ENCODE measurements at places on chromosomes 4 and X.
A peak's percentile ranks its signal among the peaks of the same experiment; 100 is the strongest.

DNA sequence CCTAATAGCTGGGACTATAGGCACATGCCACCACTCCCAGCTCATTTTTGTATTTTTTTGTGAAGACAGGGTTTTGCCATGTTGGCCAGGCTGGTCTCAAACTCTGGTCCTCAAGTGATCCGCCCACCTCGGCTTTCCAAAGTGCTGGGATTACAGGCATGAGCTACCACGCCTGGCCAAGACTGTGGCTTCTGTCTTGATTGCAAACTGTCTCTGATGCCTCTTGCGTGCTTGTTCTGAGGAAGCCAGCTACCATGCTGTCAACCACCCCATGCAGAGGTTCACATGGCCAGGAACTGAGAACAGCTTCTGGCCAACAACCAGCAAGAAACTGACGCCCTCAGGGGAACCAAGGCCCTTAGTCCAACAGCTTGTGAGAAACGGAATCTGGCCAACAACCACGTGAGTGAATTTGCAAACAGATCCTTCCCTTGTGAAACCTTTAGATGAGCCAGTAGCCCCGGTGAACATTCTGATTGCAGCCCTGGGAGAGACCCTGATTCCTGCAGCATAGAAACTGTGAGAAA lies 71.2 kb downstream of the SUPT20HL2 start:
- DNase-seq: peak; percentile 0

DNA sequence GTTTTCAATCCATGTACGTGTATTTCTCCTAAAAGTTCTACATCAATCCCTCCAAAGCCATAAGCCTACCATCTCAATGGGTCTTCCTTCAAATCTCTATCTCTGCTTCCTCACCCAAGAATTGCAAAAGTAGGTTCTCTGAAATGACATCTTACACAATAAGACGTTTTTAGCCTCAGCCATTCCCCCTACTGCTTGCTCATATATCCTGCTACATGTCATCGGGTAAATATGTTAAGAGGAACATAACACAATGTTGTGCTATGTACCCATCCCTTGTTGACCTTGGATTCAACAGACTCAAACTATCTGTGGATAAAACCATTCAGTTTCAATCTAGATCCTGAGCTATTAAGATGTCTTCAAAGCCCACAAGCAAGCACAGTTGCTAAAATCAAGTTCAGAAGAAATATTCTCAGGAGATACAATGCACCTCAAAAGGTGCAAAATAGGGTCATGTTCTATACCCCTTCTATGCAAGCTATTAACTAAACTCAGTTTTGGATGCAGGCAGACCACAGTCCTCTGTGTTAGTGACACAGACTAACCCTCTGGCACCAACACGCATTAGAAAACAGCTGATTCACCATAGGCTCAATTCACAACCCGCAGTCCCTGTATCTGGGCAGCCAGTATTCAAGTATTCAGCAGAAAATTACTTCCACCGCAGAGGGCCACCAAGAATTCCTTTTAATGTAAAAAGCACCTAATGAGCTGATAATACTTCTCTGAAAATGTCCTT lies 56.8 kb downstream of the CD99L2 start:
- DNase-seq: no peak

- no peak for DNase-seq
Observed at GRCh38 chr4:147777456-147778091, 45.7 kb downstream of the ARHGAP10 start.

- no peak for DNase-seq
Observed at GRCh38 chrX:7698248-7698647, 144.7 kb upstream of the VCX start.

DNA sequence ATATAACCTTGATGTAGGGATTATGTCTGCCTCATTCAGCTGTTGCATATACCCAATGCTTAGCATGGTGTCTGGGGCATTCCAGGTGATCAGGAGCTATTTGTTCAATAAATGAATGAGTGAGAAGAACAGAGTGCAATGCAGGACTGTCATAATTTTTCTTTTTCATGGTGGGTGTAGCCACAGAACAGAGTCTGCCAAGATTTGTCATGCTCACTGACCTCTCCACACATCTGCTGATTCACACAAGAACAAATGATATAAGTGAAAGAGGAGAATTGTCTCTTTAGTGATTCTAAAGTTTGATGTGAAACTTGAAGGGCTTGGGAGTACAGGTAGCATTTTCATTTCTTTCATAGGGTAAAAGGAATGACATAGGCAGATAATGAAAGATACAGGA lies 64.4 kb upstream of the TEX13D start:
- no peak for DNase-seq

DNA sequence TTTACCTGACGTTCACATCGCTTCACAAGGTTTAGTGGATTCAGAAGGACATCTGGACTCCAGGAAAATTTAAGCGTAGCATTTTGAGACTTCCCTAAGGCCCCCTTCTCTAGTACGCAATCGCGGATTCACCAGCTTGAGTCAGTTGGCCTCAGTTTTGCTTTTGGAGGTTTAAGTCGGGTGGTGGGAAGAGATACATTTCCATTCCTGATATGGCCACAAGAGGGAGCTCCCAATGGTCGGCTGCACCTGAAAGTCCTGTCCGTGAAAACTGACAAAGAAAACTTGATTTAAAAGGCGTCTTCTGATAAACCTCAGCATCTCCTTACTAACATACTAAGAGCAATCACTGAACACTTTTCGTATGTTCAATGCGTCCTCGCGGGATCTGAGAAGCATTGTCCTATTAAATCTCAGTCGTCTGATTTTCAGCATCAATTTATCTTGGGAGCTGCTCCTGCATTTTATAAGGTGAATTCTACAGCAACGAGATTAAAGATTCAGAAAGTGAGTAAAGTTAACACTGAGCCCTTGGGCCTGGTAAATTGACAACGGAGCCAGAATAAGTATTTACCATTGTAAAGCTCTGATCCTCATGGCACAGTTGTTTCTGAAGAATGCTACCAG lies 50.6 kb downstream of the LGI2 start:
- DNase-seq: peak; percentile 31

DNA sequence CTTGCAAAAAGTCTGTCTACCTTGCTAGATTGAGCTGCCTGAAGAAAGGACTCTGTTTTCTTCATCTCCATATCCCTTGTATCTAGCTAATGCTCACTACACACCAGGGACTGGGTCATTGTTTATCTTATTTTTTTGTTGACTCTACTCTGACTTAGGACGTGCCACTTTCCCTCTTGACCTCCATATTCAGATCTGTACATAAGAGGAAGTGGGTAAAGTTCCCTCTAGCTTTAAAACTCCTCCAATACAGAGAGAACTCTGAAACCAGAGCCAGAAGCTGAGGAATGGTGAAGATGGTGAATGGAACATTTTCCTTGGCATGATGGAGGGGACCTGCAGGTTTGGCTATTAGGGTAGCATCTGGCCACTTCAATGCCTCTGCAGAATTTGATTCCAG lies 2026.1 kb upstream of the TENM3 start:
- DNase-seq: no peak
